Hematopoietic multipotent progenitor cell treated with erythropoietin and hydrocortisone succinate and interleukin-3 and kit ligand, for 15 days (in vitro differentiated cells): ENCODE measurements at places on chromosomes 3 and 15.

GRCh38 chr3:177802151-177802900, 605.0 kb upstream of the TBL1XR1 start:
- DNase-seq = no peak

DNA sequence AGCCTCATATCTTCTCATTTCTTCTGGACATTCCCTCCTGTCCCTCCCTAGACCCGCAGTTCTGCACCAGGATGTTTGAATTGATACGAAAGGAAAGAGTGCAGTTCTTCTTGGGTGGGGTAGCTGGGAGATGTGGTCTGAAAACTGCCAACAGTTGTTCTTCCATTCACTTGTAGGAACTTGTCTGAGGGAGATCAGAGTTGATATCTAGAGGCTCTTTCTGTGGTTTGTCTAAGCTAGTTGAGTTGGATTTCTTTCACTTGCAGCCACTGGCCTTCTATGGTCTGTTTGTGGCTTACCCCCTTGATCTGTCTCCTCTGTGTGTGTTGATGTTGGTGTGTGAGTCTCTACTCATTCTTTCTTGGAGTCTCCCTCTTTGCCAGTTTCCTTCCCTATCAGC, 42.5 kb upstream of the PIK3CB start:
- no peak for DNase-seq

- no peak for DNase-seq
Measured at GRCh38 chr3:103906304-103906703, 1460.4 kb upstream of the ALCAM start.

- DNase-seq = peak; percentile 41
Measured at GRCh38 chr3:179321668-179322285, 1.1 kb upstream of the ZNF639 start.

GRCh38 chr3:53238051-53238850, 17.6 kb downstream of the TKT start:
- no peak for DNase-seq

GRCh38 chr3:164539215-164539614, 539.1 kb downstream of the SI start:
- DNase-seq = no peak

DNA sequence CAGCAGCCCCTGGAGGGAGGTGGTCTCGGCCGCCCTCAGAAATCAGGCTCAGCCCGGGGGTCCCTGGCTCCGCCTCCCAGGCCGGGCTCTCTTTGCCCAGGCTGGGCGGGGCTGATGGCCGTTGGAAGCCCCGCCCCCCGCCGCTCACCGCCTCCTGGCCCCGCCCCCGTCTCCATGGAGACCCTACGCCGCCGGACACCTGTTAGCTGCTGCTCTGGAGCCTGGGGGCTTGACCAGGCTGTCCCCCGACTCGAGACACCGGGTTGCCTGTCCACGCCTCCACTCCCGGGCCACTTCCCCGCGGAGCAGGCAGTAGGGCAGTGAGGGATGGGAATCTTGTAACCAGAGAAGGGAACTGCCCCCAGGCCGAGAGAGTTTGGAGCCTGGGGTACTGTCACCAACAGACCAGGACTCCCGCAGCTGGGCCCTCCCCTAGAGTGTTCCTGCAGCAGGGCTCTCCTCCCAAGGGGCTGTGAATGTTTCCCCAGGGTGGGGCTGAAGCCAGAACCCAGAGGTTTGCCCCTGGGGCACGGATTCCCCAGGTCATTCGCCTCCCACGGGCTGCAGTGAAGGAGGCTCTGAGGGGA, 27.8 kb upstream of the RPL32 start:
- DNase-seq = peak; percentile 57
